ENCODE measurements at places on chromosomes 6 and 20.

DNA sequence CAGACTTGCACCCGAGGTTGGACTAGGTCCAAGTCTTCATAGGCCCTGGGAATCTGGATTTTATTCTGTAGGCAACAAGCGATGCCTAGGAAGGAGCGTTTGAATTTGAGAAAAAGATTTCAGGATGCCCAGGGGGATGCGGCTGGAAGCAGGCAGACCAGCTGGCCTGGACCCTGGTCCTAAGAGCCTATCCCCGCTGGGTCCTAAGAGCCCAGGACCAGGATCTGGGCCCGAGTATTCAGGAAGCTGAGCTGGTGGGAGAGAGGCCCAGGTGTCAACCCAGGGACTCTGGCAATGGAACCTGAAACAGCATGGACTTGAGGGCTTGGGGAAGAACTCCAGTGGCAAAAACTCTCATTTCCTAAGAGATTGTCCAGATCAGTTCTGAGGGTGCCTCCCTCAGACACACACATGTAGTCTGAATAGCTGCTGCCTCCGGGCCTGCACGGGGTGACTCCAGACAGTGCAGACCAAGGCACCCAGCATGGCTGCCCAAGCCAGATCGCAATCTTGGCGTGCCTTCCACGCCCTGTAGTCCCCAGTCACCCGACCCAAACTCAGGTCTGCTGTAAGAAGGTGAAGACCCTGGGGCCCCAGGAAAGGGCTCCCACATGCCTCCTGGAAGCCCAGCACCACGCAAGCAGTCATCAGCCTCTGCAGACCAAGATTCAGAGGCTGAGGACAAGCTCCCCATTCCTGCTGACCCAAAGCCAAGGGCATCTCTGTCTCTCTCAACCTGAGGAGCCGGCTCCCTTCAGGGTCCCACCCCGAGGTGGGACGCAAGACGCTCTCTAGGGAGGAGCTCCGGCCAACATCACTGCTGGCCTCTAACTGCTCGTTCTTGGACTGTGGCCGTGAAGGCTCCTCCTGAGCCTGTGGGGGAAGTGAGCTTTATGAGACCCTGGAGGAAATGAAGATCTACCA is 34.4 kb downstream of the RRBP1 start:
- no peak for DNase-seq

DNA sequence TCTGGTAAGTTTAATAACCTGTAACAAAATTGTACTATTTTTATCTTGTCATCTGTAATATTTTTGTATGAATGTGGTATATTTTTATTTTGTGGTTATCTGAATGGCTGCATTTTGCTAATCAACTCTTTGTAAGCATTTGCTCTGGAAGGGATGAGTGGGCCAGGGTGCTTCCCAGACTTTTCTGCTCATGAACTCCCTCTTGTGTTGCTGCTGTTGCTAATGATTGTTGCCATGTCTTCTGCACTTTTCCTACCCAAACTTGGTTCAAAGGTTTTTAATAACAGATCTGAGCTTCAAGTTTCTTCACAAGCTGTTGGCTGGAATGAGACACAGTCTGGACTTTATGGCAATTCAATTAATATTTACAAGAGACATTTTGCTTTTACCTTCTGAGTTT is 1005.7 kb downstream of the HACE1 start:
- no peak for DNase-seq

GRCh38 chr6:143007646-143008045 is 53.0 kb upstream of the AIG1 start:
- no peak for DNase-seq

DNA sequence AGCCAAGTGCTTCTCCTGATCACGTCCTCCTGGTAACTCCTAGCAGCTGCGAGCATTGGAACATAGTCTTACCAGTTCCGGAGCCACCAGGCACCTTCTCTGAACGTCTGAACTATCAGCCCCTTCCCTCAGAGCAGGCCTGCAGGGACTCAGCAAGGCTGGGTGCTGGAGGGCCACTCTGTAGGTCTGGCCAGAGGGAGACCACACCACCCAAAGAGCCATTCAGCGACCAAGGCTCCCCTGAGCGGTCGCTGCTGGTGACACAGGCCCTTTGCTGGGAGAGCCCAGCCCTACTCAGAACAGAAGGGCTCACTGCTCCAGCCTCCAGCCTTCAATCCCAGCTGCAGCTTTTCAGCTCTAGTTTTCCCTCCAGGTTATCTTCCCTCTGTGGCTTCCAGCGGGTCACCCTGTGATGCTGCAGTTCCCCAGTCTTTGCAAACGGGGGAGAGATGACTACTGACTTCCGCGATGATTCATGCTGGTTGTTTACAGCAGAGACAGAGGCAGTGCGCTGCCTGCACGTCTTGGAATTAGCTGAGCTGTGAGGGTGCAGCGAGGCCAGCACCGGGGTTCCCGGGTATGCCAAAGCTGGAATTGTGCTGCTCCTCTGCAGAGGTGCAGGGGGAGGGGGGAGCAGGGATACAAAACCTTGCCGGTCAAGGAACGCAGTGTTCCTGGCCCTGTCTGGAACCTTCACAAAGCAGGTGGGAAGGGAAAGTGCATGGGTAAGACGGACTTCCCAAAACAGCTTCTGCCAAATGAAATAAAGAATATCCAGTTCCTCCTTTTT is 161.4 kb downstream of the LY86 start:
- DNase-seq, result peak; percentile 61

DNA sequence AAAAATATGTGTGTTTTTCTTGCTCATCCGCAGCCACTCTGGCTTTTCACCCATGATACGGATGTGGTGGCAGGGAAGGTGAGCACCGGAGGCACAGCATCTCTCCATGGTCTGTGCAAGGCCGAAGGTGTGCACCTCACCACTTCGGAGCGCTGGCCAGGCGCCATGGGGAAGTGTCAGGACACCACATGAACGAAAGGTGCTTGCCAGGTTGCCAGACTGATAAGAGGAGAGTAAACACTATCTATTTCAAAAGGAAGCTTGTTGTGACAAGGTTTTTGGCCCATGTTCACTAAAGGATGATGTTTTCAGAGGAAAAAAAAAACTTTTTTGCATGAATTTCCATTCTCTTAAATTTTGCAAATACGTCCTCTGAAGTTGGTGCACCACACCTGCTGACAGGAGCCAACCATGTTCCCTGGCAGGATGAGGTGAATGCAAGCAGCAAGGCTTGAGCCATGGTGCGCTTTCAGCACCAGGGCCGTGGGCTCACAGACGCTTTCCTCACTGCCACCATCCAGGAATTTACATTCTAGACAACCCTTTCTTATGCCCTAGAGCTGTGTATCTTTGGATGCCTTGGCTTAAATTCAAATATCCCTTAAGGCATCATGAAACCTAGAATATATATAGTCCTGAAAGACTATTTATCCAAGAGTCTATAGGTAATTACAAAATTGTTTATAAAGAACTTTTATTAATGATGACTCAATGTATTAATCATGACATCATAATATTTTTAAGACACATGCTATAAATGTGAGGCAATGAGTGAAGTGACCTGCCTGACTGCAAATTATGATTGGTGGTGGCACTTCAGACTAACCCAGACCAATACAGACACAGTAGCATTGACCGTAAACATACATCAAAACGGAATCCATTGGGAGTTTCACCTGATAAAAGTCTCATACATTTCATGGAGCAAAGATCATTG is 234.5 kb downstream of the TFAP2A start:
- DNase-seq, result no peak

DNA sequence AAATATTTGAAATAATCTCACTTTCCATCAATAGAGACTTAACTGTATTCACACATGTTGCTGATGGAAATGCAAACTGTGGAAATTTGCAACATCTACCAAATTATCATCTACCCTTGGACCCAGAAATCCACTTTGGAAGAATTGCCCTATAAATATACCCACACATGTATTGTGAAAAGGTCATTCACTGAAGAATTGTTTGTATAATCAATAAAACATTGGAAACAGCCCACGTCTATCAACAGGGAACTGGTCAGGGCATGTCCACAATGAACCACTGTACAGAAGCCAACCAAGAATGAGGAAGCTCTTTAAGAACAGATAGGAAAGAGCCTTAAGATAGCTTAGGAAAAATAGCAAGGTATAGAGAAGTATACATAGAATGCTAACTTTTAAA is 36.2 kb downstream of the PXDC1 start:
- DNase-seq, result no peak

DNA sequence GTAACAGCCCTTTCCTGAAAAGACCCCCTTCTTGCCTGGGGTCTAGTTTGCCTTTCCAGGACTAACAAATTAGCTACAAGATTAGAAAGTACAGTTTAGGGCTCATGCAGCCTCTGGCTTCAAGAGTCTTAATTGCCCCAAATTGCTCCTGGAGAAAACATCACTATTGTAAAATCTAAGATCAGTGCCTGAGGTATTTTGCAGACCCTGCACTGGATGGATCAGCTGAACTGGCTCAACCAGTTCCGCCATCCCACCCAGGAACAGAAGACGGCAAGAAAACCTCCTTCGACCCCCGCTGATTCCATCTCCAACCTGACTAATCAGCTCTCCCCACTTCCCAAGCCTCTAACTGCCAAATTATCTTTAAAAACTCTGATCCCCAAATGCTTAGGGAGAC is 236.5 kb upstream of the KCNG1 start:
- no peak for DNase-seq

- no peak for DNase-seq
These were observed 22.5 kb downstream of the STAU1 start for GRCh38 chr20:49165611-49166010.

- no peak for DNase-seq
These were observed 27.8 kb upstream of the CENPW start for GRCh38 chr6:126312013-126312665.

GRCh38 chr6:47574789-47575188 is 97.2 kb downstream of the CD2AP start:
- DNase-seq, result no peak

- DNase-seq, result no peak
These were observed 269.1 kb upstream of the FOXQ1 start for GRCh38 chr6:1042583-1043457.

GRCh38 chr6:105507811-105508210 is 104.9 kb upstream of the PREP start:
- no peak for DNase-seq

DNA sequence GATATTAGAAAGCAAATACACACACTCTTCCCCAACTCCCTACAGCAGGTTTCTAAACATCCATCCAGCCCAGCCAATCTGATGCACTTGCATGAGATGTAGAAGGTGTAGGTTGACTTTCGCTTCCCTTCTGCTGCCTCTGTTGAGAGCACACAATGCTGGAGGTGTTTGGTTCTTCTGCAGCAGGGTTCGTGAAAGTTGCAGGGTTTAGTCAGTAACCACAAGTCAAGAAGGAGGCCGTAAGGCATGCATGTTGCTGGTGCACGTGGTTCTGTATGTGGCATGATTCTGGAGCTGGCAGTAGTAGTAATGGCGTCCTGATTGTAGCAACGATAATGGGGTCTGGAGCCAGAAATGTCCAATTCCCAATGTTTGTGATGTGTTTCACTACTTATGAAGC is 53.0 kb downstream of the DEK start:
- DNase-seq, result no peak

GRCh38 chr6:156808287-156808686 is 31.1 kb downstream of the ARID1B start:
- DNase-seq, result peak; percentile 93

All from pons (tissue), 1 donor.